Activated naive CD8-positive, alpha-beta T cell treated with anti-CD3 and anti-CD28 coated beads, Interleukin-2, amount 50 U/mL, for 16 hours (primary cell): ENCODE measurements at places on chromosomes 5 and 9.

DNA sequence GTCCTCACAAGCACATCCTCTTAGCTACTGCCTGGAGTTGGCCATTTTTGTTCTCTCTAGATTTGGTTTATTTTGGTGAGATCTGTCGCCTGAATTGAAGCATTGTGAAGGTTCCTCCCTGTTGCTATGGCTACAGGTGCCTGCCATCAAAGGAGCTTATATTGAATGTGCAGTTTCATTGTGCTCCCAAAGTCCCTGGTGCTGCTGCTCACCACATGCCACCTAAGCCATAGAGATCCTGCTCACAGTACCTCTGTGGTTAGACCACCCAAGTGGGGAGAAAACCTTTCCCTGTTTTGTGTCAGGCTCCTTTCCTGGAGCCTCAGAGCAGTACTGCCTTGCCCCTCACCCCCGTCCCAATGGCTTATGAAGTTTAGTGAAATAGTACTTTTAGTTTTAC, 383.4 kb downstream of the TMEM38B start:
- no peak for DNase-seq

DNA sequence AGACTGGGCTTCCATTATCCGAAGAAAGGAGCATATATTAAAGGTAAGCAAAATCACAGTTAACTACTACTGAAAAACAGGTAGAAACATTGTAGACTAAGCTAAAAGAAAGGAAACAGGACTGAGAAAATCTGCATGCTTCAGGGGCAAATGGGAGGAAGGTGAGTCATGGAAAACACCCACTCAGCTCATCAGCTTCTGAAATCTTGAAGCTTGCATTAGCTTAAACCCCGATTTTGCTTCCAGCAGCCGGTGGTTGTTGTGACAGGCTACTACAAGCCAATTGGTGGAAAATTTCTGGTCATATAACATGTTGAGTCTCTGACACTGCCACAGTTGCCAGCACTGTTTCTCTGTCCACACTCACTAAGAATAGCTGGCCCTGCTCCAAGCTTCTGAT, 179.6 kb upstream of the PUM3 start:
- no peak for DNase-seq

GRCh38 chr5:137115152-137115551, 384.0 kb downstream of the SPOCK1 start:
- no peak for DNase-seq

- DNase-seq, result no peak
Observed at GRCh38 chr9:91248707-91249106, 113.0 kb downstream of the AUH start.

GRCh38 chr9:99894826-99895225, 11.6 kb upstream of the STX17 start:
- no peak for DNase-seq

DNA sequence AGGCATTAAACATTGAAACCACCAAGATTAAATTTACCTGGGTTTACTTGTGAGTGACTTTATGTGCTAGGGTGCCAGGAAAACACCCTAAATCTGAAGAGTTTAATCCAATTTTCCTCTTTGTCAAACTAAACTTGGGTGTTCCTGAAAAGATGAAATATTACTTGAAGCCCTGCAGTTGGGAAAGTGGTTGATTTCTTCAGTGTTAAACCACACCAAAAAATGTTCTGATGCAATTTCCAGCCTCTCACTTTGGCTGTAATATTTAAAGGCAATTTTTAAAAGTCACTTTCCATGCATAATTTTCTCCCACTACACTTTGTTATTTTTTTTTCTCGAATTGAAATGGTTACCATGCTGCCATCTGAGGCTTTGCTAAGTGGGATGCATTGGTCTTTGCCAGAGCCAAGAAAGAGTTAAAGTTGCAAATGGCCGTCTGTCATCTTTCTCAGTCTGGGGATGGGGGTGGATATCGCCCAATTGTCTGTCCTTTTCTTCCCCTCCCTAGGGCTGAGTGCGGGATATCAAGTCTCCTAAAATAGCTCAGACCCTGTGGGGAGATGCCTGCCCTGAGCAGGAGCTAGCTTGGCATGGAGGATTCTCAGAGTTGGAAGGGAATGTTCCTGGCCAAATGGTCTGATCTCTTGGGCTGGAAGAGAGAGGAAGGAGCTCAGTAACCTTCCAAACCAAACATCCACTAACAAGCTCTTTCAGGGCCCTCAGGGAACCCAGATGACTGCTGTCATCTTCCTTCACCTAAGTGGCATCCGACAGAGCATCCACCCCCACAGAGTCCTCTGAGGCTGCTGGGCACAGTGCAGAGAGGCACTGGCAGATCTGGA, 13.6 kb upstream of the SHB start:
- no peak for DNase-seq

DNA sequence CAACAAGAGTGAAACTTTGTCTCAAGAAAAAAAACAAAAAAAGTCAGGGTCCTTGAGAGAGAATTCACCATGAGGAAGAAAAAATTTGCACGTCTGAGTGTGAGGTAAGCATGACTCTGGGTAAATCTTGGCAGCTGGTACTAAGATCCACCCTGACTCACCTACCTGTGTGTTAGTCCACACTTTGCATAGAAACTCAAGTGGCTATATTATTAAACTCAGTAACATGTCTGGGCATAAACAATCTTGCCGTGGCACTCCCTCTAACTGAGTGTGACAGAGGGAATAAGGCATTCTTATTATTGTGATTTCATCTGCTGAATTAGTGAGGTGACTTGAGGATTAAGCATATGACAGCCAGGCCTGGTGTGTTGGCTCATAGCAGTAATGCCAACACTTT, 259.4 kb upstream of the VLDLR start:
- no peak for DNase-seq

DNA sequence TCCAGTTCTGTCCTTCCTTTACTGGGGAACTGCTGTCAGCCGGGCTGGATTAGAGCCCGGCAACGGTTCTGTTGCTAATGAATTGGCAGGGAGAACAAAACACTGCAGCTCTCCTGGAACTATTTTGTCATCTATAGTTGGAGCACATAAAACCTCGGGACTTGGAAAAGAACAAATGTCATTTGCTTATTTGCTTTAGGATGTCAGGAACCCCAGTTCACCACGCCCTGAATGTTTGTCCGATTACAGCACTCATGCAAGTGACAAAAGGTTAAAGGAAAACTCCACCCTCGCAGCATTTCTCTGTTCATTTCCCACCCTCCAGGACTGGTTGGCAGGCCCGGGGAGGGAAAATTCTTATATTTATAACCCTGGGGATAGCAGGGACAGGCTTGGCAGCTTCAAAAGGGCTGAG, 66.4 kb upstream of the PLPP1 start:
- no peak for DNase-seq

DNA sequence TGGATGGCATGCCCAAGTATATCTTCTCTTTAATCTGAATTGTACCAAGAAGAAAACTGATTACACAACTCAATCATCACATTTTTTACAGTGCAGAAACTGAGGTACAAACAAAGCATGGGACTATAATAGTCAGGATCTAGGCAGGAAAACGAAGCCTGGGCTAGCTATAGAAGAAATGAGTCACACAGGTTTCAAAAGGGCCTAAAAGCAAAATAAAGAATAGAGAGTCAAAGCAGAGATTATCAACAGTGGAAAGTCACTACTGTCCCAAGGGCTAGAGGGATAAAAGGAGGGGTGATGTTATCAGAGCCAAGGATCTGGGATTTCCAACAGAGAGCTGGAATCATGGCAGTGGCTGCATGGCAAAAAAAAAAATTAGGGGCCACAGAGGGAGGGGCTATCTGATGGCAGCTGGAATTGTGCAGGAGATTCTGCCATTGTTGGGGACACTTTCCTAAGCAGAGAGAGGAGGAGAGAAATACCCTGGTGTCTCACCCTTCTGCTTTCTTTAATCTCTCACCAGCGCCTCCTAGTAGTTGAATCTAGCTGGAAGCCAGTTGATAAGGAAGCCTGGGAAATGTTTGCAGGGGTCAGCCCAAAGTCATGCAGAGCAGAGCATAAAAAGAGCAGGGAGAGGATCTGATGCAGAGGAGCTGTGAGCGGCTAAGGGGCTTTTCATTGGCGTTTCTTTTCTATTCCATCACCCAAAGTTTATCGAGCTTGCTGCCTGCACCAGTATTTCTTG, 343.2 kb downstream of the ACTL7B start:
- DNase-seq, result no peak

DNA sequence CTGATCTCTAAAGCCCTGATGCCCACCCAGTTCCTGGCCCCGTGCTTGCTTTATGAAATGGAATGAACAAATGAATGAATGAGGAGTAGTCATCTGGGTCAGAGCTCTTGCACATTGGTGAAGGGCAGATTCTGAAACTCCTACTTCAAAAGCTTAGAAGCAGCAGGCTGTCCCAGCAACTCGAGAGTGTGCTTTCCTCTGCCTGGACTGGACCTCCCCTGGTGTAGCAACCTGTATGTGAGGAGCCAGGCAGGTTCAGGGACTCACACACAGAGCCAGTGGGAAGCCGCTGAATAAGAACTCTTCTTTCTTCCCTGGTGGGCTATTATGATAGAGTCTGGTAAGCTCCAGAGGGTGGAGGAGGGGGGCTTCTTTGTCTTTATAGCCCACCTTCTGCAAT, 396.4 kb downstream of the CDK5RAP2 start:
- no peak for DNase-seq

GRCh38 chr9:123914517-123915196, 15.3 kb downstream of the DENND1A start:
- no peak for DNase-seq

DNA sequence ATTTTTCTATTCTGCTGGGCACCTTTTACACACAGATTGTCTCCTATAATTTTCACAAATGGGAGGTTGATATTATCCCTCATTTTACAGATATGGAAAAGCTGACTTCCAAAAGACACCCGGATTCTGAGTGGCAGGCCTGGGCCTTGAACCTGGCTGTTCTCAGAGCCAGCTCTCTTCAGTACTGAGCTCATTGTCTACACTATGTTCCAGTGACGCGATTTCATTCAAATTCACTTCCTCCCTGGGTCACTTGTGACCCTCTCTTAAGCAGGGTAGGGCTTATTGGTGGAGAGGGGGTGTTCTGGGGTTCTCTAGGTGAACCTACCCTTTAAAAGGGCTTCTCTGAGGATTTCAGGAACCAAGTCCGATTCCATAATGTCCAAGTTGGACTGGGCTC, 70.2 kb downstream of the ANKRD33B start:
- DNase-seq, result no peak

DNA sequence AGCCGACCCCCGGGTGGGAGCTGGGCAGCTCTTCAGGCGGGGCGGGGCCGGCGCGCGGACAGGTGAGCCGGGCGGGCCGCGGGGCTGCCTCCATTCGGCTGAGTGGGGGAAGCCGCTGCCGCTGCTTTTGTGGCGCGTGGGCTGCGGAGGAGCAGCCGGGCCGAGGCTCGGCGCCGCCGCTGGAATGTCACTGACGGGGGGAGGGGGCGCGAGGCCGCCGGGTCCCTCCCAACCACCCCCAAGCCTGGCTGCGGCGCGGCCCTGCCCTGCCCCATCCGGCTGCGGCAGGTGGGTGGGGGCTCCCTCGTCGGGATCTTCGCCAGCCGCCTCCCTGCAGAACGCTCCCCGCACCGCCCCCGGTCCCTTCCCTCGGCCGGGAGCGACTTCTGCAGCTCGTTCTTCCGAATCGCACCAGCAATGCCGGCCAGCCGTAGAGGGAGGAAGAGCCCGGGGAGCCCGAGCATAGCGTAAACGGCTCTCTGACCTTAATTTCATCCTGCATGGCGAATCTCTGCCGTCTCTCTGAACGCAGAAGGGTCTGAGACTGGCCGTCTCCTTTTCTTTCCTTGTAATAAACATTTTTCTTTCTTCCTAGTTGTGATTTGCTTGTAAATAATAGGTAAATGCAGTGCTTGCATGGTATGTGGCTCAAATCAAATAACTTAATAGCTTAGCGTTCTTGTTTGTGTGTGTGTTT, 505 bp downstream of the SPTAN1 start:
- no peak for DNase-seq

- DNase-seq, result no peak
Observed at GRCh38 chr5:32584646-32585045, 711 bp upstream of the SUB1 start.

DNA sequence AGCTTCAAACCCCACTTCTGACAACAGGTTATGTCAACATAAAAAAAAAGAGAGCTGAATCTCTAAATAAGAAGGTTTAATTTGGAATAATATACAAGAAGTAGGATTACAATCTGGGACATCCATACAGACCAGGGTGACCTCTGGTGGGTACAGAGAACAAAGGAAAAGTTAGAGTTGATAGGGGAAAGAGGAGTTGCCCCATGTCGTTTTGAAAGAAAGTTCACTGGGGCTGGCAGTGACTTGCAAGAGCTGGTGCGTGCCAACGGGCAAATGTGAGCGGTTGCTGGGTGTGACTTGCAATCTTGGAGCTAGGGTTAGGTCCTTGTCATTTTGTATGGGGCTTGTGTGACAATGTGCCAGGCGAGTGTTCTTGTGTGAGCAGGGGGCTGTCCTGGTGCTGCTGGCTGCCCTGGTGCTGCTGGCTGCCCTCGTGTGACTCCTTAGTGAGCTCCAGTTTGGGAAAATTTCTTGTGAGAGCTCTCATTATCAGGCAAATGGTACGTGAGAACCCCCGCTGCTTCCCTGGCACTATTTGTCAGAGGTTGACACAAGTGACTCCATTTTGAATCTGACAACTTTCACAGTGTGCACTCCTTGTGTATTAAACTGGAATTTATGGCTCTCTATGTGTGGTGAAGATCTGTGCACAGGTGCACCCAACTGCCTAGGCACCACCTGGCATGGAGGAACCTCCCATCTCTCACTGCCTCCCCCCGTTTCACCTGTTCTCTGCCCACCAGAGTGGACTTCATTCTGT, 69.8 kb downstream of the UBE2QL1 start:
- no peak for DNase-seq

DNA sequence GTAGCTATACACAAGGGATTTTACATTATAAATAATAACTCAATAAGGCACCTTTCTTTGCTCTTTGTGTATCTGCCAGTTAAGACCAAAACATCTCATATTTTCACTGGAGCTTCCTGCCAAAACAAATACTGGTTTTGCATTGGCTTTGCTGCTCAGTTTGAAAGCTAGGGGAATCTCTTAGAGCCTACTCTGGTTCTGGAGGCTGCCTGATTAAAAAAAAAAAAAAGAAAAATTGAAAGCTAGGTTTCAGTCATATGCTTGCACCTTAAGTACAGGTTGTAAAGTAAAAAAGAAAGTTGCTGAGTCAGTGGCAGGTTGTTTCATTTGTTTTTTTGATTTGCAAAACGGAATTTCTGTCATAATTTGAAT, 2.3 kb downstream of the DENND4C start:
- no peak for DNase-seq

- DNase-seq, result no peak
Observed at GRCh38 chr9:14992081-14992480, 81.9 kb upstream of the FREM1 start.

DNA sequence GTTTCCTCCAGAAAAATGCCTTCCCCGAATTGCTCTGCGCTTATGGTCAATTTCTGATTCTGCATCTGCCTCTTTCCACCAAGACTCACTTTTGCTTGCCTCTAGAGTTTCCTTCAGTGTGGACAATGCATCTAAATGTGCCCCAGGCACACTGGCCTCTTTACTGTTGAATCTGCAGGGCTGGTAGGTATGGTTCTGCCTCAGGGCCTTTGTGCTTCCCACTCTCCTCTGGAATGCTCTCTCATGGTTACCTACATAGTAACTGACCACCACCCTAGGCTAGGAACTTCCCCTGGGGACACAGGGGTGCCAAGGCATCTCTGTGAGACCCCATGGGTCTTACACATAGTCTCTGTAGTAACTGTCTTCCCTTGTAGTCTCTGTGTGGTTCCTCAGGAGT, 1258.6 kb downstream of the CDH12 start:
- no peak for DNase-seq

- no peak for DNase-seq
Observed at GRCh38 chr5:35694481-35694880, 76.8 kb downstream of the SPEF2 start.

GRCh38 chr5:171492781-171493180, 73.3 kb downstream of the FGF18 start:
- no peak for DNase-seq
